ENCODE measurements at places on chromosomes 3 and 15. TPM values are rescaled to one million over a fixed set of nuclear protein-coding genes. Genes with fewer than 3 reads are reported as not detected.

DNA sequence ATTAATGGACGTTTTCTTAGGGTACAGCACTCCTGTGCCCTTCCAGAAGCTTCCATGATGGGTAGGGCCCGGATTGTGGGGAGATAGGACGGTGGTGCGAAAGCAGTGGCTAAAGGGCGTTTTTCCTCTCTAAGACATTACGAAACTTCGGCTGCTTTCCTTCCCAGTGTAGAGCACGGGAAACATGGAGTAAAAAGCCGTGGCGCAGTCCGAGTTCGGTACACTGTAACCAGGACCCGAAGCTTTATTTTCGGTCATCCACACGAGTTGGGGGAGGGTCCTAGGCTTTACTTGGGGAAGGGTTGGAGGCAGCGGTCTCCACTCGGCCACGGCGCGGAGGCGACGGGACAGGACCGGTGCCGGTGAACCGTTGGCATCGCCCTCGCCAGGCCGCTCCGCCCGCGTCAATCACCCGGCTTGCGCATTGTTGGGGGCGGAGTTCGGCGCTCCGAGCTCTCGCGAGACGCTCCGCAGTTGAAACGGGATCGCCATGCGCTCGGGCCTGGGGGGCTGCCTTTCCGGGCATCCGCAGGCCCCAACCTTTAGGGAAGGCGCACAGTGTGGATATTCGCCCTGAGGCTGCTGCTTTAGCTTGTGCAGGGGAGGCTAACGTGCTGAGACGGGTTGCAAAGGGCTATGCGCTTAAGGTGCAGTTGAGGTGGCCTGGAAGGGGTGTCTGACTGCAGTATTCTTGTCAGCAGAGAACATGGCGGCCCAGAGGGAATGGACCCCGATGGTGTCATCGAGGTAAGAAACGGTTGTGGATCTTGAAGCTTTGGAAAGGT lies 546 bp downstream of the EIF4A2 start:
- peak; percentile 86 for DNase-seq

DNA sequence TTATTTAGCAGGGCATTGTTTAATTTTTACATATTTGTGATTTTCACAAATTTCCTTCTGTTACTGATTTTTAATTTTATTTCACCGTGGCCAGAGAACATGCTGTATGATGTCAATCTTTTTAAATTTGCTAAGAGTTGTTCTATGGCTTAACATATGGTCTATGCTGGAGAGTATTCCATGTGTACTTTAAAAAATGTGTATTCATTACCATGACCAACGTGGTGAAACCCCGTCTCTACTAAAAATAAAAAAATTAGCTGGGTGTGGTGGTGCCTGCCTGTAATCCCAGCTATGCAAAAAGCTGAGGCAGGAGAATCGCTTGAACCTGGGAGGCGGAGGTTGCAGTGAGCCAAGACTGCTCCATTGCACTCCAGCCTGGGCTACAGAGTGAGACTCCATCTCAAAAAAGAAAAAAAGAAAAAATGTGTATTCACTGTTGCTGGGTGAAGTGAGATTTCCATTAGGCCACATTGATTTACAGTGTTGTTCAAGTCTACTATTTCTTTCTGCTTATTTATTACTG lies 258.2 kb downstream of the EDEM1 start:
- DNase-seq = no peak

GRCh38 chr15:51202783-51203182 lies 108.1 kb upstream of the TNFAIP8L3 start:
- DNase-seq = no peak

GRCh38 chr3:171564748-171565480 lies 104.7 kb upstream of the TNIK start:
- DNase-seq = no peak

DNA sequence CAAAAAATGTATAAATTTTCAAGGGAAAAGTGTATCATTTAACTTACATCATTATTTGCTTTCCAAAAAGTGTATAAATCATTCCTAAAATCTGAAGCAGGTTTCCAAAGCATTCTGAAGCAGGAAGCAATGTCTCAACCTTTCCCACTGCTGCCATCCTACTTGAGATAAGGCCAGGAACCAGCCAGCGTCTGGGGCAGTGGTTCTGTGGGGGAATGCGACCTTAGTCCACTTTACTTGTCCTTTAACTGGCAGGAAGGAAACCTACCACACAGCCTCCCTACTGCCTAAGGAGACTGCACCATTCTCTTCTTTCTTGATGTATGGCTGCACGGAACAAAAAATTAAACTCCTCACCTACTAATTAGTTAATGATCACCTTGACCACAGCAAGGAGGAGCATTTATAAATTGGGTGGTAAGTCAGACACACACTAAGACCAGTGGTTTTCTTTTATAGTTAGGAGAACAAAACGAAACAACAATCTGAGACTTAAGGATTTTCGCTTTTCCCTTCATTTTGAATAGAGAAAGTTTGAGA lies 3.7 kb downstream of the SORD start:
- no peak for DNase-seq

IL17RE gene
- 1.0 TPM for total RNA-seq

DNA sequence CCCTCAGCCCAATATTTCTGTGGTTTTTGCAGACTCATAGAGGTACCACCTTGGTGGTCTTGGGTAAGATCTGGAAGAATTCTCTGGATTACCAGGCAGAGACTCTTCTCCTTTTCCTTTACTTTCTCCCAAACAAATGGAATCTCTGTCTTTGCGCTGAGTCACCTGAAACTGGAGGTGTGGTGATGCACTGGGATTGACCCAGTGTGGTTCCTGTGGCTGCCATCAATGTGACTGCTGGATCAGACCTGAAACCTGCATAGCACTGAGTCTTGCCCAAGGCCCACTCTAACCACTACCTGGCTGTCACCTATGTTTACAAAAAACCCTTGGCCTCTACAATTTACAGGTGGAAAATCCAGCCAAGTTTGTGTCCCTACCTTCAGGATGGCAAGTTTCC lies 295.3 kb downstream of the RBMS3 start:
- DNase-seq = no peak

- no peak for DNase-seq
Measured at GRCh38 chr15:83561661-83562060, 92.3 kb upstream of the ADAMTSL3 start.

- DNase-seq = no peak
Measured at GRCh38 chr3:192866804-192867203, 50.9 kb downstream of the MB21D2 start.
